Heart left ventricle (tissue), 16 donors: ENCODE measurements at places on chromosomes 4 and X. TPM values are rescaled to one million over a fixed set of nuclear protein-coding genes. Genes with fewer than 3 reads are reported as not detected.

The PPBP gene
- not detected for total RNA-seq

The C4orf50 gene
- total RNA-seq: not detected

DNA sequence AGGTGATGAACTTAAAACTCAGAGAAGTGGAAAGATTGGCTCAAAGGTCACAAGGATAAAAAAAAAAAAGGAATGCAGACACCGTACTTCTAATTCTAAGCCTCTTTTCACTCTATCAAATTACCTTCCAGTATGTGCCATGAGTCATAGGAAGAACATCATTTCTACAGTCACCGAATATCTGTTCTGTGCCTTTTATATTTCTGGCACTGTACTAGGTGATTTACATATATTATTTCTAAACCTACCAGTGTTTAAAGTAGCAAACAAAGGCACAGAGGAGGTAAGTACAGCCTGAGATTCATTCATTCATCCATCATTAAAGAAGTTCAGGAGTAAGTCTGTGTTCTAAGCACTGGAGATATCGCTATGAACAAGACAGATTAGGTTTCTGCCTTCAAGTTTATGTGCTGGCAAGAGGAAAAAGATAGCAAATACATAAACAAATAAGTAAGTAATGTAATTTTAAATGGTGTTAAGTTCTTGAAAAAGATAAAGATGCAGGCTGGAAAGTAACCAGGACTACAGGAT, 65.3 kb downstream of the PALLD start:
- no peaks in the 10 kb centered on the region for H3K36me3 ChIP-seq
- H3K4me3 ChIP-seq: no peak overlapping the region
- H3K4me1 ChIP-seq: peaks cover 40% of the 10 kb centered on the region
- no peak overlapping the region for H3K27ac ChIP-seq
- no peak for DNase-seq

DNA sequence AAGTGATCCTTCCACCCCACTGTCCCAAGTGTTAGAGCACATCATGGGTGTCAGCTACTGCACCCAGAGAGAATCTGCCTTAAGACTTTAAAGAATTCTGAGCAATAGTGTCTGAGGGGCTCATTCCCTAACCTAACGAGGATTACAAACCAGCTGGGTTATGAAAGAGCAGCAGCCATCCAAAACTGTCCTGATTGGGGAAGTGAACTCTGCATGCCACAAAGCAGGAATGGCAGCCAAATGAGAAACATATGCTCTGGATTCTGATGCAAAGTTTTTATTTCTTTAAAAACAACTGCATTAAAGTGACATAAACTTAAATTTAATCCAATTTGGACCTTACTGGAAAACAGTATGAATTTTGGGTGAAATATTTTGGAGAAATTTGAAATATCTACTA, 103.2 kb downstream of the ANXA3 start:
- no peaks in the 10 kb centered on the region for H3K27me3 ChIP-seq
- no peaks in the 10 kb centered on the region for H3K36me3 ChIP-seq
- H3K27ac ChIP-seq: no peak overlapping the region
- no peak for DNase-seq

The HELT gene
- not detected for total RNA-seq

The SPANXA2 gene
- total RNA-seq: not detected

GRCh38 chr4:61442936-61443335, 242.8 kb downstream of the ADGRL3 start:
- H3K36me3 ChIP-seq: no peaks in the 10 kb centered on the region
- H3K4me1 ChIP-seq: peaks cover 11% of the 10 kb centered on the region
- no peaks in the 10 kb centered on the region for H3K27me3 ChIP-seq
- H3K27ac ChIP-seq: no peak overlapping the region
- no peak for DNase-seq
- no peak overlapping the region for H3K4me3 ChIP-seq

- no peaks in the 10 kb centered on the region for H3K27me3 ChIP-seq
- H3K27ac ChIP-seq: no peak overlapping the region
- H3K4me3 ChIP-seq: no peak overlapping the region
- peaks cover 7% of the 10 kb centered on the region for H3K4me1 ChIP-seq
Measured at GRCh38 chrX:323721-324628, 5.4 kb upstream of the GTPBP6 start.

The FGF13 gene
- 2.3 TPM for total RNA-seq

The MAP9 gene
- total RNA-seq: 12.0 TPM

The IL13RA2 gene
- not detected for total RNA-seq

The IGFBP7 gene
- 503 TPM for total RNA-seq

DNA sequence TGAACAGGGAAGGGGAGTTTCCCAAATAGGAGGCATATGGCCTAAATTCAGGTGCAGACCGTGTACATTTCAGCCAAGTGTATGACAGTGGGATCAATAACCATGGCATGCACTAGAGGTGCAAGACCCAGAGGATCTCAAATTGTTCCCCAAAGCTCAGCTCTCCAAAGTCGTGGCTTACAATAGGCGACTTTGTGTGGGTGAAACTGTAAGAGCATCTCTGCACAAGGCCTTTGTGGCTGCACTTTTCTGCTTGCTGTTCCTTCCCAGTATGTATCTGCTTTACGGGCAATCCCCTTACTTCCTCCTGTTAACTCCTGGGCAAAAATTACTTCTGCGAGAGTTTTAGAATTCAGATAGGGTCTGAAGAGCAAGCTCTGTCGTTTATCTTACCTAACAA, 518.3 kb upstream of the ZFP42 start:
- no peak for DNase-seq
- no peak overlapping the region for H3K4me3 ChIP-seq
- H3K36me3 ChIP-seq: no peaks in the 10 kb centered on the region
- H3K27me3 ChIP-seq: no peaks in the 10 kb centered on the region
- no peaks in the 10 kb centered on the region for H3K4me1 ChIP-seq
- H3K27ac ChIP-seq: no peak overlapping the region

- peaks cover 54% of the 10 kb centered on the region for H3K4me1 ChIP-seq
- peak overlapping the region; percentile 54 for H3K4me3 ChIP-seq
- no peaks in the 10 kb centered on the region for H3K36me3 ChIP-seq
- H3K27ac ChIP-seq: peak overlapping the region; percentile 66
- peaks cover 30% of the 10 kb centered on the region for H3K27me3 ChIP-seq
Measured at GRCh38 chr4:168631241-168632162, 134.7 kb downstream of the PALLD start.

DNA sequence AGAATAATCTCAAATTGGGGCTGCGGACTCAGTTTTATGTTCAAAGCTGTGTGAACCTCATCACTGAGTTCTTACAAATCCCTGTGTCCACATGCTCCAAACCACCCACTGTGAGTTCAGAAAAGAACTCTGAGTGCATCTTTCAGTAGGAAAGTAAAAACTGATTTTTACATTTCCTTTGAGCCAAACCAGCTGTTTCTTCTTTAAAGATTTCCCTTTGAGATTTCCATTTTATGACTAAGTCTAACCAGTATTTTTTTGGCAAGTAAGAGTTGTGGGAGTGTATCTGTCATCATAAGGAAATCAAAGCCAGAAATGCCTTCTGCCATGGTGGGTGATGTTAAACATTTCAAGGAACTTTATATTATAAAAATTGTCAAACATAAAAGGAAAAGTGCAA, 100.0 kb downstream of the TET2 start:
- DNase-seq: no peak
- no peaks in the 10 kb centered on the region for H3K4me1 ChIP-seq
- no peak overlapping the region for H3K27ac ChIP-seq
- no peaks in the 10 kb centered on the region for H3K27me3 ChIP-seq

DNA sequence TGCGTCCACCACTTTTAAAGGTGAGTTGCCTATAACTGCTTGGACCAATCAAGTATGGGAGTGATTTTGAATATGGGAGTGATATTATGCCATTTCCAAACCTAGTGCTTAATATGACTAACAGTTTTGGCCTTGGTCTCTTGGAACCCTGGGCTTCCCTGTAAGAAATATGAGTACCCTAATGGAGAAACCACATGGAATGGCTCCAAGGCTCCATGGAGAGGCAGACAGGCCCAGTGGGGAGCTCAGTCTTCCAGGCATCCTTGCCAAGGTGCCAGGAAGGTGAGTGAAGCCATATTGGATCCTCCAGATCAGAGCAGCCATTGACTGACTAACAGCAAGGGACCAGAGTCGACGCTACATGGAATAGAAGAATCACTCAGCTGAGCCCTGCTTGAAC, 53.2 kb downstream of the MAML3 start:
- no peak overlapping the region for H3K27ac ChIP-seq
- H3K36me3 ChIP-seq: no peaks in the 10 kb centered on the region
- H3K4me3 ChIP-seq: no peak overlapping the region
- H3K4me1 ChIP-seq: peaks cover 45% of the 10 kb centered on the region

DNA sequence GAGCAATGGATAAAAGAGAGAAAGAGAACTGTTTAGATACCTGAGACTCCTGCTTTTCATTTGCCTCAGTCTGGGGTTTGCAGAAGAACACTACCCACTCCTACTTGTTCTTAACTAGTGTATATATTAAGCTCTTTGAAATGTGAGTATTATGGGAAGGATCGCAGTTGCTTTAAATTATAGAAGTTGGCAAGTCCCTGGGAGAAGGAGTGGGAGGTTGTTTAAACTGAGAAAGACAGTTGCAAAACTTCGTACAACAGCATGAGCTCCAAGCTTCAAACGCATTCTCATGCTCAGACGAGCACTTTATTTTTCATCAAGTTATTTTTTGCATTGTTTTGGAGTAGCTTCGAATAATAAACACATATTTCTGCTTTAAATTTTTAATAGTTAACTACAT, 88.1 kb upstream of the C1QTNF7 start:
- no peaks in the 10 kb centered on the region for H3K36me3 ChIP-seq
- H3K27me3 ChIP-seq: no peaks in the 10 kb centered on the region
- H3K4me1 ChIP-seq: no peaks in the 10 kb centered on the region

DNA sequence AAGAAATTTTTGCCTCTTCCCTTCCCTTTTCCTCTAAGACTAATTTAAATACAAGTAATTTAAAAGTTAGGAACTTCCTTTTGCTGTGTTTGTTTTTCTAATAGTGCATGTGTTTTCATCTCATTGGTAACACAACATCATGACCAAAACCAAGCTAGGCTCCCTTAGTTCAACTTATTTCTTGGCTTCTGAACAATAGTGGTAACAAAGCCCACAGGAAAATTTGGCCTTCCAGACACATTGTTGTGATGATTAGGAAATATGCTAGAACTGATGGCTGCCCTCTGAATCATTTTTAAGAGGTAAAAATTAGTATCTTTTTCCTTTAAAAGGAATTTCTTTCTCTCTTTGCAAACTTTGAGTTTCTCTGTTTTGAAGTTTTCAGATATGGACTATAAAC, 25.5 kb upstream of the TEC start:
- H3K36me3 ChIP-seq: no peaks in the 10 kb centered on the region
- H3K4me1 ChIP-seq: no peaks in the 10 kb centered on the region
- no peak overlapping the region for H3K27ac ChIP-seq
- DNase-seq: no peak
- no peaks in the 10 kb centered on the region for H3K27me3 ChIP-seq

The CTAG1A gene
- not detected for total RNA-seq

DNA sequence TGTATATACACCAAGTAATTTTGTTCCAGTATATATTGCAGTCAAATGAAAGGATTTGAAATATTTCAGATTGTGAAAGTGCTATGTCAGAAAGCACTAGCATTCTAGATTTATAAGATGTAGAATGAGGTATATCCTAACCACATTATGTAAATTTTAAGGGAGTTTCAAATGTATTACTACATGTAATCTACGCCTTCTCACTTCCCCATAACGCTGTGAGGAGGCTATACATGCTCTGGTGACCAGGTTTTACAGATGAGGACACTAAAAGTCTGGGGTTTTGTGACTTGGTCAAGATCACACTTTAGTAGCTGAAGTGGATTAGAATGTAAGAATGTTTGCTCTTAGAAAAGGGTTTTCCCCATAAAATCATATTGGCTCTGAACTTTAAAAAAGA, 8.1 kb downstream of the ENPEP start:
- no peak overlapping the region for H3K27ac ChIP-seq
- peaks cover 7% of the 10 kb centered on the region for H3K4me1 ChIP-seq
- DNase-seq: no peak
- no peaks in the 10 kb centered on the region for H3K36me3 ChIP-seq

The GYPA gene
- not detected for total RNA-seq

The ARHGAP36 gene
- not detected for total RNA-seq

DNA sequence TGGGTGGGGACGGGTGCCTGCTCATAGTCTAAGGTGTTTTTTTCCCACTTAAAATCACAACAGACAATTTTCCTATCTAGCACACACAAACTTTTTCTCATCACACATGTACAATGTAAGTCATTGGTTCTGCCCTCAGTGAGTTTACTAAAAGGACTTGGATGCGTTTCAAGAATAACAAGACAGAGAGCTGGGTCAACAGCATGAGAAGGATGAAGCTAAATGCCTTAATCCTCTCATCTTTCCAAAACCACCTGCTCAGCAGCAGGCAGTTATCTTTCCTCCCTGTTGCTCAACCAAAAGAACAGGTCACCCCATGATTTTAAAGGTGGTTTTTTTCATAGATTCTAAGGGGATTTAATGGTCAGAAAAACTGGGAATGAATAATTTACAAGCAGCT, 40.1 kb downstream of the OFD1 start:
- DNase-seq: no peak
- H3K36me3 ChIP-seq: peaks cover under 1% of the 10 kb centered on the region
- no peaks in the 10 kb centered on the region for H3K4me1 ChIP-seq
- no peak overlapping the region for H3K27ac ChIP-seq
- no peaks in the 10 kb centered on the region for H3K27me3 ChIP-seq

The F8A2 gene
- total RNA-seq: not detected

- H3K4me1 ChIP-seq: no peaks in the 10 kb centered on the region
- DNase-seq: no peak
- no peak overlapping the region for H3K27ac ChIP-seq
- H3K4me3 ChIP-seq: no peak overlapping the region
- H3K36me3 ChIP-seq: no peaks in the 10 kb centered on the region
- no peaks in the 10 kb centered on the region for H3K27me3 ChIP-seq
Measured at GRCh38 chr4:63906660-63907183, 502.5 kb downstream of the TECRL start.

DNA sequence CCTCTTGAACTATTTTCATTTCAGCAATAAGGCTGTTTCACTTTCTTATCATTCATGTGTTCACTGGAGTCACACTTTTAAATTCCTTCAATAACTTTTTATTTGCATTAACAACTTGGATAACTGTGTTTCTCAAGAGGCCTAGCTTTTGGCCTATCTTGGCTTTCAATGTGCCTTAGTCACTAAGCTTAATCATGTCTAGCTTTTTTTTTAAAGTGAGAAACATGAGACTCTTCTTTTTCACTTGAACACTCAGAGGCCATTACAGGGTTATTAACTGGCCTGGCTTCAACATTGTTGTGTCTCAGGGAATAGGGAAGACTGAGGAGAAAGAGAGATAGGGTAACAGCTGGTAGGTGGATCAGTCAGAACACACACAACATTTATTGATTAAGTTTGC, 64.0 kb upstream of the VCX2 start:
- no peaks in the 10 kb centered on the region for H3K36me3 ChIP-seq
- no peaks in the 10 kb centered on the region for H3K27me3 ChIP-seq
- DNase-seq: no peak

The PABPC1L2A gene
- total RNA-seq: not detected

The KCTD8 gene
- total RNA-seq: not detected

DNA sequence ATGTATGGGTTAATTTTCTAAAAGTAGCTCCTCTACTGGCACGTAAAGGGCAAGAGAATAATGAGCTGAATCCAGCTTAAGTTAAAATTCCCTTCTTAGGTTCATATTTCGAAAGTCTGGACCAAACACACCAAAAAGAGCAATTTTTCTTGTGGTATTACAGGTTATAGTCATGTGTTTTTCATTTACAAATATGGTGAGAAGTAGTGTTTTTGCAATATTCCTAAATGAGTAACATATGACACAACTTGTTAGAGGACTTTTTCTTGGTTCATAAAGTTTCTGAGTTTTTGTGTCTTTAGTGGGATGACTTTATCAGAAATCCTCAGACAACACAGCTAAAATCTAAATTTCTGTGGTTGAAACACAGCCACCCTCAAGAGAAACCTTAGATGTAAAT, 172.1 kb downstream of the AFF2 start:
- H3K27me3 ChIP-seq: no peaks in the 10 kb centered on the region
- no peaks in the 10 kb centered on the region for H3K4me1 ChIP-seq
- H3K4me3 ChIP-seq: no peak overlapping the region
- H3K36me3 ChIP-seq: no peaks in the 10 kb centered on the region
- no peak overlapping the region for H3K27ac ChIP-seq
